ENCODE measurements at places on chromosomes 4 and X.

DNA sequence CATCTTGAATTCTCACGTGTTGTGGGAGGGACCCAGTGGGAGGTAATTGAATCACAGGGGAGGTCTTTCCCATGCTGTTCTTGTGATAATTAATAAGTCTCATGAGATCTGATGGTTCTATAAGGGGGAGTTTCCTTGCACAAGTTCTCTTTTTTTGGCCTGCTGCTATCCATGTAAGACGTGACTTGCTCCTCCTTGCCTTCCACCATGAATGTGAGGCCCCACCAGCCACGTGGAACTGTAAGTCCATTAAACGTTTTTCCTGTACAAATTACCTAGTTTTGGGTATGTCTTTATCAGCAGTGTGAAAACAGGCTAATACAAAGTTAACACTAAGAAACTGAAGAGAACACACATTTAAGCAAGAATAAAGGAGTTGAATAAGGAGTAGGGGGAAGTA is 16.0 kb downstream of the TBCK start:
- DNase-seq, result no peak

GRCh38 chr4:22233230-22233629 is 282.6 kb downstream of the ADGRA3 start:
- no peak for DNase-seq

GRCh38 chr4:158327525-158327924 is 117.2 kb downstream of the TMEM144 start:
- DNase-seq, result no peak

DNA sequence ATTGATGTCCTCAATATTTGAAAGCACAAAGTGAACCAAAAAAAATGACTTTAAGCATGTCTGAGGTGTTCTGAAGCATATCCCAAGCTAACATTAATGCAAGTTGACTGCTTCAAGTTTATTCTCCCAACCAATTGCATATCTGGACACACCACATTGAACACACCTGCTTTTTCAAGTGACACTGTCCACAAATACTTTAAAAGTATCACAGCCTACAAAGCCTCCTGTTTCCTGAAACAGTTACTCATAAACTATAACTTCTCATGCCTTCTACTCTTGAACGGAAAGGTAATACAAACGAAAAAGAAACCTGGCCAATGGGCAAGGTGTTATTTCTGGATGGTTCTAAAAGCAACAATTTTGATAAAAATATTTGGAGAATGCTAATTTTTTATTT is 1.1 kb downstream of the CDKL2 start:
- DNase-seq, result no peak

- DNase-seq, result no peak
Measured at GRCh38 chr4:37999000-37999716, 39.0 kb downstream of the PTTG2 start.

DNA sequence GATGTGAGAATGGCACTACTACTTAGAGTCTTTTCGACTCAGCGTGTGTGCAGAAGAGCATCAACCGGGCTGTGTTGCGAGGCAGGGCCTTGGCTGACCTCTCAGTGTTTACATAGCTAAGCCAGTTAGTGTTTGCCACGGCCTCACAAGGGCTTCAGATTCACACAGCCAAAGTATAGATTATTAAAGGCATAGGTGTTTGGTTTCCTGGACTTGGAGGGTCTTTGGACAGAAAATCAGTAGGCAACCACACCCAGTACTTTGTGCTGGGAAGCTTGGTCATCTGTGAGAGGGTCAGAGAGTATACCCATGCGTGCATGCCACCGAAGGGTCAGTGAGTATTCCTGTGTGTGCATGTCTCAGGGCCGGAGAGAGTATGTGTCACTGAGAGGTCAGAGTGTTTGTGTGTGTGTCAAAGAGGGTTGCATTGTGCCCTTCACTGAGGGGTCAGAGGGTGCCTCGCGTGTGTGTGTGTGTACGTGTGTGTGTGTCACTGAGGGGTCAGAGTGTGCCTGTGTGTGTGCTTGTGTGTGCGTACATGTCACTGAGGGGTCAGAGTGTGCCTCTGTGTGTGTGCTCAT is 69.7 kb upstream of the MSANTD1 start:
- no peak for DNase-seq

GRCh38 chrX:120316587-120317283 is 5.5 kb upstream of the TMEM255A start:
- no peak for DNase-seq

GRCh38 chr4:72418458-72418857 is 150.6 kb downstream of the ADAMTS3 start:
- no peak for DNase-seq

DNA sequence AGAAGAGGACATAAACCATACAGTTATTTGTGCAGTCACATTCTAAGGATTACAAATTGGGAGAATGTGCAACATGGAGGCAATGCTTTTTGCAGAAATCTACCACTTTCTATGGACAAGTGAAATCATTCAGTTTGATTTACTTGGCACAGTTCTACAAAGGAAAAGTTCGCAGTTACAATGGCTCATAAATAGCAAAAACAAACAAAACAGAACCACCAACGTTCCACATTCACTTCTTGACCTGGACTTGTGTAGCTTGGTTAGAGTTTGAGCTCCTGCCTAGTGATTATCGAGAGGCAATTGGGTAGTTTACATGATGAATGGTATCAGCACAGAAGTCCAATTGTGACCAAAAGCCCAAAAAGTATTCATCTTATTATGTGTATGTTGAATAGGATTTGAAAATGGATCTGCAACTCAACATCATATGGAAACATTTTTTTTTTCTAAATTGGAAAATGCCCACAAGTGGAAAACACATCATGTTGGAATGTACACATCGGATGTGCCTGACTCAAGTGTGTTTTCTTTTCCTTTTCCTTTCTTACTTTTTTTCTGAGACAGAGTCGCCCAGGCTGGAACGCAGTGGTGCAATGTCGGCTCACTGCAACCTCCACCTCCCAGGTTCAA is 123.8 kb downstream of the LUZP4 start:
- no peak for DNase-seq

DNA sequence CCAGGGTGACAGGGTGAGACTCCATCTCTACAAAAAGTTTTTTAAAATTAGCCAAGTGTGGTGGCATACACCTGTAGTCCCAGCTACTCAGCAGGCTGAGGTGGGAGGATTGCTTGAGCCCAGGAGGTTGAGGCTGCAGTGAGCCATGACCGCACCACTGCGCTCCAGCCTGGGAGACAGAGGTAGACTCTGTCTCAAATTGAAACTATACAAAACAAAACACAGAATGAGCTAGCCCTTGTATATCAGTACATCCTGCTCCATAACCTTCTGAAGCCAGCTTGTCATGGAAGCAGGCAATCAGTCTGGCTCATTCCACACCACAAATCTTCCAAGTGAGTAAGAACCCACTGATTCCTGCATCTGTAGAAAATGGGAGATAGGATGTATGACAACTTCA is 49.0 kb downstream of the CD99L2 start:
- no peak for DNase-seq

GRCh38 chr4:112284166-112284565 is 1.5 kb downstream of the TIFA start:
- DNase-seq, result no peak

- no peak for DNase-seq
Measured at GRCh38 chr4:52640808-52641565, 18.1 kb downstream of the USP46 start.
